Fibroblast of the conjunctiva (primary cell): ENCODE measurements at places on chromosomes 7 and 10.

GRCh38 chr10:118840776-118841468 is 86.2 kb upstream of the CACUL1 start:
- no peak for DNase-seq

GRCh38 chr10:95462740-95463667 is 98.2 kb downstream of the SORBS1 start:
- DNase-seq, result no peak

DNA sequence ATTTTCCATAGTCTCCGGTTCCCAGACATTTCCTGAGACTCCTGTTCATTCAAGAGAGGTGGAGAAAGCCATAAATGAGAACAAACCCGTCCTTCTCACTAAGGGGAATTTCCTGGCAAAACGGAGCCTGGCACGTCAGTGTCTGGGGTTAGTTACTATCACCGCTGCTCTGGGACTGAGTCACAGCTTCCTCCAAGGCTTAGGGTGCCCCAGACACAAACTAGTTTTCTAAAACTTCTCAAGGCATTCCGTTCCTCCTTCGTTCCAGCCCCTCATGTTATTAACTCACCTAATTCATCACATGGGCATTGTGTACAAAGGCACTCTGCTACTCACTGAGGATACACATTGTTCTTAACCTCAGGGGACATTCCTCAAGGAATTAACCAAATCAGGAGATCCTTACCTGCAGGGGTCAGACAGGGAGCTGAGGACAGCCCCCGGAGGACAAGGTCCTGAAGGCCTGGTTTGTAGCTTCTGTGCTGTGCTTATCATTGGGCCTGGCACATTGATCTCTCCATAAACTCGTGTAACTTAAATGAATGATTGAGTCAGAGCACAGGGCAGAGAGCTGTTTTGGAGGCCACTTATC is 103.0 kb upstream of the KLF6 start:
- DNase-seq, result no peak

DNA sequence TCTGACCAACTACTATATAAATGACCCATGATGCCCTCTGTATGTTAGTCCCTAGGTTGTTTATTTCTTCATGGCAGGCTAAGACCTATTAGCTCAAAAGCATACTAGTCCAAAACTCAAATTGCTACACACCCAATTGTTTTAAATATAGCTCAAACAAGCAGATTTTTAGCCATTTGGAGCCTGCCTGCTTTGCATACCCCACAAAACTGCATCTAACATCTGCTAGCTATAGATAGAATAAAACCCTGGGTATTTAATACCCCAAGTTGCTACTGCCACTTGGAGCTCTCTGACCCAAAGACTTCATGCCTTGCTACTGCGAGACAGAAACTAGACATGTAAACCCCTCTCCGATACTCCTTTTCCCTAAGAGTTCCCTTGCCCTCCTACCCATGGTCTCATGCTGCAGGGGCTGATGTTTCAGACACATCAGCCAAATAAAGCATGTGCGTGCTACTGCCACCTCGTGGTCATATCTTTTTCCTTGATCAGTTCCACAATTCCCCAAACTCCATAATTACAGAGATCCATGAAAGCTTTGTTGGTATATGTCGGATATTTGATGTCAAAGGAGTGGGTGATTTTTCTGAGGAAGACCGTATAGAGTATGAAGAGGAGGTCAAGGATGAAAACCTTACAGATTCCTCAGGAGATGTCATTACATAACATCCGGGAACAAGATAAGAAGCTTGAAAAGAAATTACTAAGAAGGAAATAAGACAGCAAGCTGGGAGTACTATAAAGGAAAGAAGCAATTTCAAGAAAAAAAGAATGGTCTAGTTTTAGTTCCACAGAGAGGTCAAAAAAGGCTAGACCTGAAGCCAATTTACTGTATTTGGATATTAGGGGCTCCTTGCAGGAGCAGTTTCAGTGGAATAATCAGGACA is 386.6 kb downstream of the SH2D4B start:
- peak; percentile 3 for DNase-seq

GRCh38 chr7:97269741-97270140 is 152.2 kb downstream of the SDHAF3 start:
- no peak for DNase-seq

DNA sequence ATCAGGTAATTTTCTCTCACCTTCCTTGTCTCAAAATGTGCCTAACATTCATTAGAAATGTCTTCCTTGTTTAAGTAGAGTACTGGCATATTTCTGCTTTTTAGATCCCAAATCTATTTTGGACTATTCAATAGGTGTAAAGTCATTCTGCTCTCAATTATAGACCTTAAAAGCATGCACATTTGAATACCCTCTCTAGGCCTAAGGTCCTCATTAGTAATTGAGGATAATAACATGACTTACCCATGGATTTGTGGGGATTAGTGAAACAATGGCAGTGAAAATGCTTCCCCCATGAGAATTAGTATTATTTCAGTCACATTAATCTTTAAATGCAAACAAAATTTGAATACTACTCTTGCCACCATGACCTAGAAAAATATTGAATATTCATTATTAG is 1073.0 kb upstream of the CELF2 start:
- no peak for DNase-seq

DNA sequence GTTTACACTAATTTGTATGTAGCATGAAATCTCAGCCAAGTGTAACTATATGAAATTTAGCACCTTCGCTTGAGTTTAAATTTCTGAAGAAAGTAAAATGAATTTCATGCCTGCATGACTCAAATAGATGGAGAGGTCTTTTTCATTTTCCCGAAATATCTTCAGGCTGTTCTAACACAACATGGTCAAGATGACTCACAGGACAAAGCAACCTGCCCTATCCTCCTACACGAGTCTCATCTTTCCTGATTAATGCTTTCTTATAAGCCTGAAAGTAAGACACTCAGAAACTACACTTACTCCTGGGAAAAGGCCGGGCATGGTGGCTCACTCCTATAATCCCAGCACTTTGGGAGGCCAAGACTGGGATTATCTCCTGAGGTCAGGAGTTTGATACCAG is 41.2 kb downstream of the CH25H start:
- no peak for DNase-seq

DNA sequence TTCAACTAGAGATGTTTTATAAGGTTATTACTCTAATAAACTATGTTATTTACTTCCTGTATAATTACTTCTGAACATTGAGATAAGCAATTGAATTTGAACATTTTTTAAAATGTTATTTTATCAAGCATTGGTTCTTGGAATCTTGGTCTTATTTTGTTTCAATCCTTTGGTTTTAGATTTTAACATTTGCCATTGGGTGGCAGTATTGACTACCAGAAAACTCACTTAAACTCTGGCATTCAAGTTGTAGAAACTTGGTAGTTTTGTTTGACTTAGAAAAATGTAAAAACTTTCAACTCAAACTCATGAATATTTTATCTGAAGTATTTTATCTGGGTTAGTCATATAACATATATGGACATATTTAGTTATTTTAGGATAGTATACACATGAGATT is 48.1 kb downstream of the ATRNL1 start:
- peak; percentile 9 for DNase-seq

GRCh38 chr7:81210137-81211064 is 291.6 kb upstream of the SEMA3C start:
- DNase-seq, result no peak

GRCh38 chr7:3791327-3791726 is 490.3 kb downstream of the SDK1 start:
- no peak for DNase-seq

DNA sequence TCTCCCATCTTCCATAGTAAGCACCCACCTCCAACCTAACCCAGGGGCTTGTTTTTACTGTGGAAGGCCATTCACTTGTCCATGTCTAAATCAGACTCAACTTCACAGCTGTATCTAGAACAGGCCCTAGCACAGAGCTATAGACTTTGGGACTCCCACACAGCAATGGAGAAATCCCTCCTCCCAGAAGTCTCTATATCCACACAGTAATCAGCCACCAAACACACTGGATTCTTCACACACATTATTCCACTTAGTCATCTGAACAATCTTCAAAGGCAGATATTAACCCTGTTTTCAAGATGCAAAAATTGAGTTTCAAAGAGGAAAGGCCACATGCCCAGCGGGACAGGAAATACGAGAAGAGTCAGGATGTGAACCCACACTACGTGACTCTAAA is 81.8 kb downstream of the MALSU1 start:
- no peak for DNase-seq

- DNase-seq, result no peak
These were observed 152.2 kb downstream of the ARL4A start for GRCh38 chr7:12839508-12840153.

DNA sequence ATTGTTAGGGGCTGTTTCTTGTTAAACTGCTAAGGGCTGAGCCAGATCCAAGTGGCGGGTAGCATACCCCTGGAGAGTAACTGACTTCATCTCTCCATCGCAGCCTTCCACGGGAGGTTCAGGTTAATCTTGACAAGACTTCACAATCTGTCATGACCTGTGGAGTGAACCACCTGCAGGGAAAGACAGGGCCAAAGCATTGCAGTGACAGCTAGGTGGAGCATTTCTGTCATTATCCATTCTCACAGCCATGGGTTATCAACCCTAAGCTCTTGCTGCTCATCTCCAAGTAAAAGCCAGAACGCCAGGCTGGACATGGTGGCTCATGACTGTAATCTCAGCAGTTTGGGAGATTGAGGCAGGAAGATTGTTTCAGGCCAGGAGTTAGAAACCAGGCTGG is 17.2 kb downstream of the ABCC2 start:
- DNase-seq, result no peak

DNA sequence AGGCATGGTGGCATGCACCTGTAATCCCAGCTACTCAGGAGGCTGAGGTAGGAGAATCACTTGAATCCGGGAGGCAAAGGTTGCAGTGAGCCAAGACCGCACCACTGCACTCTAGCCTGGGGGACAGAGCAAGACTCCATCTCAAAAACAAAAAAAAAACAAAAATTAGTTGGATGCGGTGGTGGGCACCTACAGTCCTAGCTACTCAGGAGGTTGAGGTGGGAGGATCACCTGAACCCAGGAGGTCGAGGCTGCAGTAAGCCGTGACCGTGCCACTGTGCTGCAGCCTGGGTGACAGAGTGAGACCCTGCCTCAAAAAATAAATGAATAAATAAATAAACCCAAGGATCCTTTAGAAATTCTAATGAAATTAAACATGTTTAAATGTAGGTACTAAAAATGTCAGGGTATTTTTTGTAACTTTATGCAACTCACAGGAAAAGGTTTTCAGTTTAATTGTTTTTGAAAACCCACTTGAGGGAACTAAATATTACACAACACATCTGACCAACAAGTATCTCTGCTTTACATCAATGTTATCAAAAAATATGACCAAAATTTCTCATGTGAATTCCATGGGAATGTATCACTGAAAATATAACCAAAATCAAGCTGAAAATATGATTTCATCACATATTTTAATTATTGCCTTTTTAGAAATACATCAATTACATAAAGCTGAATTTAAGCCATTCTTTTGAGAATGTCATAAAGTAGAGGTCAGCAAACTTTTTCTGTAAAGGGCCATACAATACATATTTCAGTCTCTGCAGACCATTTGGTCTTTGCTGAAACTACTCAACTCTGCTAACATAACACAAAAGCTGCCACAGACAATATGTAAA is 23.9 kb downstream of the UPF2 start:
- no peak for DNase-seq

GRCh38 chr7:81845744-81846241 is 75.9 kb upstream of the HGF start:
- DNase-seq, result peak; percentile 4

DNA sequence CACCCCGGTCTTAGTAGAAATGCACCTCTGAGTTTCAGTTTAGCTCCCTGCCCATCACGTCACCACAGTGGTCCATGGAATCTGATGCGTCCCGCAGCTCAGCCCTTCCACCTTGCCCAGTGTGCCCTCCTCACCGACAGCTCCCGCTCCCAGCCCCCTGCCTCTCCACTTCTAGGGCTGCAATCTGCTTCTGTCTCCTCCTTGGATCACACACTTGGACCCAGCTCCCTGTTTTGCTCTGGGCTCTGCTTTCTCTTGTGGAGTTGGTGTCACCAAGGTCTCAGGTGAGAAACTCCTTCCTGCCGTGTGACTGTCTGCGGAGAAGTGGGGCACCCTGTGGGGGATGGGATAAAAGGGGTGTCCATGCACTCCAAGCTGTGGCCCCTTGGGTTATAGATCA is 37.9 kb downstream of the GPR26 start:
- DNase-seq, result no peak

GRCh38 chr7:16794986-16795385 is 9.8 kb downstream of the AGR2 start:
- no peak for DNase-seq

- DNase-seq, result peak; percentile 66
These were observed 48.6 kb downstream of the MALSU1 start for GRCh38 chr7:23347682-23348180.

- DNase-seq, result no peak
These were observed 162.9 kb upstream of the PRSS58 start for GRCh38 chr7:142420554-142421362.

- DNase-seq, result no peak
These were observed 77.9 kb upstream of the PLXNA4 start for GRCh38 chr7:132654150-132654549.

DNA sequence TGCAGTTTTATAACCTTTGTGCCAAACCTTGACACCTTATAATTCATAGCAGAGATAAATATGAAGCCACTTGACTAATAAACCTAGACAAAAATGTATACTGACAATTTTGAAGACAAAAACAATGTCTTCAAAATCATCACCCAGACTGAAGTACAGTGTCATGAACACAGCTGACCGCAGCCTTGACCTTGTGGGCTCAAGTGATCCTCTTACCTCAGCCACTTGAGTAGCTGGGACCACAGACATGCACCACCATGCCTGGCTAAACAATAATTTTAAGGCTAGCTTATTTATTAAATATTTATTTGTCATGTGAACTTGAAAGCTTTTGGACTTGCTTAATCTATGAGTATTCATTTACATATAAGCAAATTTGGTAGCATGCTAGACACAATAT is 24.3 kb downstream of the IL6 start:
- DNase-seq, result no peak

DNA sequence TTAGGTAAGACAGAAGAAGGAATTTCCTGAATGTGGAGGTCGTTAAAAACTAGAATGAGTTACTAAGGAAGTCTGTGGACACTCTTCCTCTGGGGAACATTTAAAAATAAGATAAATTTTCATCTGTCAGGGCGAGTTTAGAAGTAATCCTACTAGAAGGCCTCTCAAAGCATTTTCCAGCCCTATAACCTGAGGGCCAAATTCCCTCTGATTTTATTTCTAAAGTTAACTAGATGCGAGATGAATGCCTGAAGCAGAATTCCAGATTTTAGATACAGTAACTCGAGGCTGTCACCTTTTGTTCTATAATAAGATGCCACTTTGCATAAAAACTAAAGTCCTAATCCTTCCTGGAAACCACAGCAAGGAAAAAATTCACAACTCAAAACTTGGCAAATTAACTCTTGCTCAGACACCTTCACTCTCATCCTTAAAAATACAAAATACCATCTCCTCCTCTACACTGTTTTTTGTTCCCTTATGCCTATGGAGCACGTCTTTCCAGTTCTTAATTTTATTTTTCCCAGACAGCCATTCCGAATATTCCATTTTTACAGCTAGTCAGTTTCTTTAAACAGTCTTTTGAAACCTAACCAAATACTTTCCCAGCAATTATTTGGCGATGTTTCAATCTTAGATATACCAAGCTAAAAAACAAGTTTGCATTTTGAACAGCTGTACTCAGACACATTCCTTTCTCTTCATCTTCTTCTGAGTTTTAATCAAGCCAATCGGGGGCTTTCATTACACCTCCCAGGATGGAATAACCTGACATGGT is 420.7 kb upstream of the NFE2L3 start:
- no peak for DNase-seq
